Stimulated activated CD8-positive, alpha-beta memory T cell treated with anti-CD3 and anti-CD28 coated beads, Interleukin-15, amount 100 ng/mL, for 4 hours (primary cell): ENCODE measurements at places on chromosomes 12 and 14.

- DNase-seq = no peak
Observed at GRCh38 chr12:124592481-124593160, 25.2 kb upstream of the NCOR2 start.

DNA sequence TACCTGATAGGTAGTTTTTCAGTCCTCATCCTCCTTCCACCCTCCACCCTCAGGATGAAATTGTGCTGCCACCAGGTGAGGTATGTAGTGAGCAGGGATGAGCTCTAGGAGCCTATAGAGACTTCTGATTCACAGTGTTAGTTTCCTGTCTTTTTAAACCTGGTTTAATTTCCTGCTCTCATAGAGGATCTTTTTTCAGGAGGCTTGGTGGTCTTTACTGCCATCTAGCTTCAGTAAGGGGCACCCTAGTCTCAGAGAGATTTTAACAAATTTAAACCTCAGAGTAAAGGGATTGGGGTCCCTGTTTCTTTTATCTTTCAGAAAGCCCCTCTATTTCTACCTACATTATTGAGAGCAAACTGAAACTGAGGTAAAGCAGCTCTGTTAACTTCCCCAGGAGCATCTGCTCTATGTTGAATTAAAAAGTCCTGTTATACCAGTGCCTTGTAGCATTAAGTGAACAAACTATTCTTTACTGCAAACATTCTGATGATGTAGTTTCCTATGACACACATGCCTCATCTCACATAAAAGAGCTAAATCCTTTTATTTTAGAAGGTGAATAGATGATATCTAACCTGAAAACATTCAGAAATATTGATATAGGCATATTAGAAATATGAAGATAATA, 172.2 kb upstream of the DDHD1 start:
- DNase-seq = no peak

GRCh38 chr14:69917287-69917686, 38.1 kb downstream of the SMOC1 start:
- DNase-seq = no peak

GRCh38 chr12:127070515-127071157, 1196.3 kb upstream of the TMEM132C start:
- DNase-seq = no peak

- DNase-seq = no peak
Observed at GRCh38 chr14:92686900-92687427, 61.5 kb downstream of the LGMN start.

- DNase-seq = no peak
Observed at GRCh38 chr14:22147716-22148115, 441.3 kb downstream of the DAD1 start.

DNA sequence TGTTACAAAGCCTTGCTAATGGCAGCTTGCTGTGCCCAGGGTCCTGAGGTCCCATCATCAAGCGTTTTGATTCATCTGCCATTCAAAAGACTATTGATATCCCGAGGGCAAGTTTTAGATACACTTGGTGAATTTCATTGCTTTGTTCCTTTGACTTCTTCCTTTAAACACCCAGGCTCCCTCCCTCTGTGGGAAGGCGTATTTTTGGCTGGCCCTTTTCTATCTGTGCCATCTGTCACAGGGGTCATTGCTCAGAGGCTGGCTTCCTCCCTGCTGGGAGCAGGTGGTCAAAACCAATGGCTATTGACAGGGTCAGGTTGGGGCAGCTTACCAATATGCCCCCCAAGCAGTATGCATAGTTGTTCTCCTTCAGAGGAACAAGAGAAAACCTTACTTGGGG, 40.0 kb downstream of the SCN8A start:
- DNase-seq = no peak

DNA sequence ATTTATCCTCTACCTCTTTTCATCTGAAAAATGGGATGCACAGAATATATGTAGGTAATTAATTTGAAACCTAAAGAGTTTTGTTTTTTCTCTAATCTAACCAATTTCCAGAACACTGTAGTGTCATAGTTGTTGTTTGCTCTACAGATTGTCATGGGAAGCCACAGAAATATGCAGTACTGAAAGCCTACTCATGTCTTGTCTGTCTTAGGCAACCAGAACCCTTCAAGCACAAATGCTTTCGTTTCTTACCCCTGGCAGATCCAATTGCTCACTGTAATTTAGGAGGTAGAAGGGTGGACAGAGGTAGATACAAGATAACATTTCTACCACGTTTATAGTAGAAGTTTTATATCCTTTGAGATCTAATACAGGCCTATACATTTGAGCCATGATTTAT, 330.2 kb upstream of the NOVA1 start:
- no peak for DNase-seq

- DNase-seq = no peak
Observed at GRCh38 chr12:5901416-5901815, 43.6 kb downstream of the ANO2 start.

DNA sequence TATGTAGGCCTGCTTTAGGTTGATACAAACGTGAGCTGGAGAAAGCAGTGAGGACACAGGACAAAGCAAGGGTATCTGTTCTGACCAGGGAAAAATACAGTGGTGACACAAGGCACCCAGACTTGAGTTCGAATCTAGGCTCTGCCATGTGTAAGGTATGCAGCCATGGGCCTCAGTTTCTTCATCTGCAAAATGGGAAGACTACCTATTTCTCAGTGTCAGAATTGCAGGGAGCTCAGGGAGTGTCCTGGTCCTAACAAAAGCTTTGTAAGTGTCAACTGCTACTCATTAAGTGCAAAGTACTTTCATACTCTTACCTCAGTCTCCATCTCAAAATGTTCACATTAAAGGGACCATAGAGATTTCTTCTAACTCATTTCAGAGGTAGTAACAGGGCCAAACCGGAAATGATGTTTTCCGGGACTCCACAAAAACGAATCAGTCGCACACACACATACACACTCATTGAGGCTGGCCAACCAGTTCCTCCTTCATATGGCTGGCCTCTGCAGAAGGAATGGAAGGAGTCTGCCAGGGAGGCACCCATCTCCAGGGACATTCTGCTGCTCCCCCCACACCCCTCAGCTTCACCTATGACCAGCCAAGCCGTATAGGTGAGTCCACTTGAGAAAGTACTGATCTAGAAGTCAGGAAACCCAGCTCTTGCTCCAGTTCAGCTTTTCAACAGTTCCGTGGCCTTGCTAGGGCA, 7.8 kb downstream of the CTDSP2 start:
- DNase-seq = no peak

GRCh38 chr12:108609537-108610335, 11.9 kb upstream of the TMEM119 start:
- no peak for DNase-seq

GRCh38 chr12:51197736-51198567, 19.9 kb downstream of the POU6F1 start:
- no peak for DNase-seq

DNA sequence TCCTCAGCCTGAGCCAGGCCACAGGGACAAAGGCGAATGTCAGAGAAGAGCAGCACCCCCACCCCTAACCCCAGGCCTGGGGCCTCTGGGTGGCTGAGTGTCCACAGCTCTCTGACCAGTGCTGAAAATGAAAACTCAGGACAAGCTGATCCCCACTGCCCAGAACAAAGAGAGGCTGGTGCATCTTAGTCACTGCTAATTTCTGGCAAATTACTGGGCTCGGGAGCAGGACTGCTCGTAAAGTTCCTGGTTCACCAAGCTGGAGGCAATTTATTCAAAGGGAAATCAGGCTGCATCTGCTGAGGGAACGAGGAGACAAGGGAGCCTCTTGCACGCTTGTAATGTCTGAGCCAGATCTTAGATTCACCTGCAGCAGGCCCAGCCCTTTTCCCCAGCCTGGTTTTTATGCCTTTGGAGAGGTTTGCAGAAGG, 43.2 kb downstream of the CALM1 start:
- no peak for DNase-seq

- DNase-seq = no peak
Observed at GRCh38 chr14:32189811-32190210, 12.0 kb upstream of the RNU6-7 start.

- no peak for DNase-seq
Observed at GRCh38 chr12:68467514-68467913, 135.4 kb upstream of the MDM1 start.

DNA sequence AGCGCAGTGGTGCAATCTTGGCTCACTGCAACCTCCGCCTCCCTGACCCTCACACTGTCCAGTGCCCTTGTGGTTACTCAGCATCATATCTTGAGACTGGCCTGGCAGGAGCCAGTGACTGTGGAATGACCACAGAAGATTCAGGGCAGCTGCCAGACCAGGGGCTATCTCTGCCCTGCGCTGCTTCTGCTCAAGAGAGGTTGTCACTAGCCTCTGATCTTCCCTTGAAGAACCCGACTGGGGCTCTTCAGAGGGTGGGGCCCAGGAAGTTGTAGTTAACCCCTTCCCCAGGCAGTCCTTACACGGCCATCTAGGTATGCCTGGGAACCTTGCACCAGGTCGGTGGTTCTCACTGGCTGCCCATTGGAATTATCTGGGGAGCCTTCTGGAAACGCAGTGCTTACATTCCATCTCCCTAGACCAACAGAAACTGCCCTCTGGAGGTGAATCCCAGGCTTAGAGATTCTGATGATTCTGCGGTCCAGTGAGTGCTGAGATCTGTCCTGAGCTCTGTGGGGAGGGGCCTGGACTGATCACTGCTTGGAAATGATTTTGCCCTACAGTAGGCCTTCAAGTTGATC, 41.4 kb downstream of the PLEKHG3 start:
- DNase-seq = no peak

GRCh38 chr14:67977434-67978034, 158.0 kb downstream of the RAD51B start:
- no peak for DNase-seq
